Right renal pelvis (tissue), 4 donors: ENCODE measurements at places on chromosomes 2 and 18.

GRCh38 chr2:232697807-232698110, 628 bp downstream of the GIGYF2 start:
- peak; percentile 26 for DNase-seq

- no peak for DNase-seq
Measured at GRCh38 chr18:42281851-42282250, 326.8 kb downstream of the PIK3C3 start.

- no peak for DNase-seq
Measured at GRCh38 chr2:85312404-85312803, 15.4 kb downstream of the TGOLN2 start.

DNA sequence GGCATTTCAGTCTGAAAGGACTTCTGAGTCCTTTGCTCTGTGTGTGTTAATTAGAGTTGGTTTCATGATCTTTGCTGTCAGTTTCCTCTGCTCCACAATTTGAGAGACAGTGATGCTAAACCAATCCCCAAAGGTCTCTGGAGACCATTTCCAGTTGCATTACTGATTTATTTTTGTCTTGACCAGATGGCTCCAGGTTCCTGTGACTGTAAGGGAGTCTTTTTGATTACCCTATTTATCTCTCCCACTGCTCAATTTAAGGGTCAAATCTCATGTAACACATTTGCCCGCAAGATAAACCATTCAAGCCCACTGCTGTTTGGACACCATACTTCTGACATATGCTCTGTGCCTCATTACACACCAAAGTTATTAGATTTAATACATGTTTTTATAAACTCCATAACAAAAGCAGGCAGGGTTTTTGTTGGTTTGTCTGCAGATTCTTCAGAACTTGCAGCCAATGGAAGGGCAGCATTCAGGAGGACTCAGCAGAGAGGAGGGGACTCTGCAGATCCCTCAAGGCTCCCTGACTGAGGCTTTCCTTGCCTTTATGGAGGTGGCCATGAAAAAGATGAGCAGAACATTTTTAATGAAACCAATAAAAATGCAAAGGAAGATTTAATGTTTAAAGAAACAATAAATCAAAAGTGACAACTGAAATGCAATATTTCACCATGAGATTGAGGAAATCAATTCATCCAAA, 889.3 kb upstream of the CELF4 start:
- DNase-seq = no peak

GRCh38 chr2:145855142-145855541, 1335.2 kb upstream of the ZEB2 start:
- DNase-seq = no peak

DNA sequence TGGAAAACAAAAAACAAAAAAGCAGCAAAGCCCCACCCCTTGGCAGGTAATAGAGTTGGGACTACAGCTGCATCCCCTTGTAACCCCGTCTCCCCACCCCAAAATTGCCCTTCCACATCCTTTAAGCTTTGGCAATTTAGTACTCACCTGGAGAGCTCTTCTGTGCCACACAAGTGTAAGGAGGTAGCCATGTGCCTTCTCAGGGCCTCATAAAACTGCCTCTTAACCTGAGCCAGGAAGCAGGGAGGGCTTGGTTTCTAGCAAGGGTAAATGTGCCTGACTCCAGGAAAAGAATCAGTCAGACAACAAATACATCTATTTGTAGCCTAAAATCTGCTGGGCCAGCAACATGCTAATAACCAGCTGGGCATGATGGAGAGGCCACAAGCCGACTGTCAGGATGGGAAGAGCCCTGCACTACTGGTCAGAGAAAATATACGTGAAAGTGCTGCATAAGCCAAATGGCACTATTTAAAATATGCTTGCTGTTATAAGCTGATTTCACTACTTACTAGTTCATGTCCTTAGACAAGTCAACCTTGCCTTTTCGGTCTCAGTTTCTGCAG, 46.3 kb downstream of the NOP58 start:
- no peak for DNase-seq

GRCh38 chr2:128797533-128797932, 478.9 kb upstream of the HS6ST1 start:
- no peak for DNase-seq

DNA sequence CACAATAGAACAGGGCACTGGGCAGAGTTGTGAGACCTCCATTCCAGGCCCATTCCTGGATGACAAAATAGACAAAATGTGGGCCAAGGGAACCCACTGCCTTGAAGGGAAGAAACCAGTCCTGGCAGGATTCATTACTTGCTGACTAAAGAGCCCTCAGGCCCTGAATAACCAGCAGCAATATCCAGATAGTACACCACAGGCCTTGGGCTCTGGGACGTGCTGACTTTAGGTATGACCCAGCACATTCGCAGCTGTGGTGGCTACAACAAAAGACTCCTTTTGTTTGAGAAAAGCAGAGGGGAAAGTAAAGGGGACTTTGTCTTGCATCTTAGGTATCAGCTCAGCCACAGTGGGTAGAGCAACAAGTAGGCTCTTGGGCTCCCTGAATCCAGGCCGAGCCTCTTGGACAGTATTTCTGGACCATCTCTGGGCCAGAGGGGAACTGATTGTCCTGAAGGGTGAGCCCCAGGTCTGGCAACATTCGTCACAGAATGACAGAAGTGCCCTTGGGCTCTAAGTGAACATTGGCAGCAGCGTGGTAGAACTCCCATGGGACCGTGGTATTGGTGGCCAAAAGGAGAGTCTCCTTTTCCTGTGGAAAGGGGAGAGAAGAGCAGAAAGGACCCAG, 89.9 kb upstream of the CD226 start:
- DNase-seq = no peak

DNA sequence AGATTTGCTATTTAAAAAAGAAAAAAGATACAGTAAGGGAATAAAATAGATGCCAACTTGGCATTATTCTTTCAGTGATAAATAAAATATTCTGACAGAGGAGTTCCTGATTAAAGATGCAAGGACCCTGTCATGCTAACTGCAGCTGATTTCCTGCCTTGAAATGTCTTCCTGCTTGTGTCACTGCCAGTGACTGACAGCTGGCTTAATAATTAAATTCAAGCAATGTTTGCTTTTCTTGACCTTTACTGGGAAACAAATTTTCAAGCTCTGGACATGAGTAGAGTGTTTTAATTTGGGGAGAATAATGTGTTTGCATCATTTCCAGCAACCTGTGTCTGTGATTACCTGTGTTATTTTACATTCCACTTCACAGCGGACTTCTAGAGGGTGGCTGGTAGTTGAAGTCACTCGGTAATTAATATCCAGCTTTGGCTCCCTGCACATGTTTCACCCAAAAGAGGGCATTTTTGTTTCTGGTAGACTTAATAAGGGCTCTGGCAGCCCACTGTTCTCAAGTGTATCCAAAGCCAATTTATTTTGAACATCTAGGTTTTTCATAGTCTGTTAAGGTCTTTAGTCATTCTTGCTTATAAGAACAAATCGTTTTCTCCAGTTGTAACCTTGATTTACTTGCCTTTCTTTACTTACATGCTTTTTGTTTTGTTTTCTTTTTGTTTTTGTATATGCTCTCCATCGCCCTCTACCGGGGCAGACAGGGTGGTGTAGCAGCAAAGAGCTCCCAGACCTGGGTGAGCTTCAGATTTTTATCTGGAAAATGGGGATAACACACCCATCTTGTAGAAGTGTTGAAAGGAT, 48.5 kb upstream of the PROKR1 start:
- peak; percentile 9 for DNase-seq

- no peak for DNase-seq
Measured at GRCh38 chr18:66196805-66197204, 407.1 kb downstream of the CDH19 start.

GRCh38 chr2:112995346-112995920, 9.8 kb upstream of the IL36A start:
- DNase-seq = no peak

GRCh38 chr2:72235497-72236415, 88.1 kb upstream of the CYP26B1 start:
- DNase-seq = no peak

DNA sequence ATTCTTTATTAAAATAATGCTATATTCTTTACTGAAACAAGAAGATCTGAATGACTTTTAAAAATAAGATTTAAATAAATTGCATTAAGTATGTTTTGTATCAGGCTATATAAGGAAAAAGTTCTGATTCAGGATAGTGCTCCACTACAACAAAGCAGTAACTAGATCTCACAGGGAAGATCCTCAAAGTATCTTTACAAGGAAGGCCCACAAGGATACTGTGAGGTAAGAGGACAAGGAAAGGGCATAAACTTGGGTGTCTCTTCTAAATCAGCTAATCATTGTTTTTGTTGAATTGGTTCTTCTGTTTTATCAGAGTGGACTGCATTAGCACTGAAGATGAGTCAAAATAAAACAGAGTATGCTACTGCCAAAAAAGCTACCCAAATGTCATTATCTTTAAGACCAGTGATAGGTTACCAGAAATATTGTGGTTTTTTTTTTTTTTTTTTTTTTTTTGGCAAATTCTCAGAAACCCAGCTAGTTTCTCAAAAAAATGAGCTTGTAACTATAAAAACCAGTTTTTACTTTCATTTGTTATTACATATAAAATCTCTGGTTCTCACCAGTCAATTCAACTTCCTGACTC, 160.9 kb downstream of the BAZ2B start:
- DNase-seq = no peak

DNA sequence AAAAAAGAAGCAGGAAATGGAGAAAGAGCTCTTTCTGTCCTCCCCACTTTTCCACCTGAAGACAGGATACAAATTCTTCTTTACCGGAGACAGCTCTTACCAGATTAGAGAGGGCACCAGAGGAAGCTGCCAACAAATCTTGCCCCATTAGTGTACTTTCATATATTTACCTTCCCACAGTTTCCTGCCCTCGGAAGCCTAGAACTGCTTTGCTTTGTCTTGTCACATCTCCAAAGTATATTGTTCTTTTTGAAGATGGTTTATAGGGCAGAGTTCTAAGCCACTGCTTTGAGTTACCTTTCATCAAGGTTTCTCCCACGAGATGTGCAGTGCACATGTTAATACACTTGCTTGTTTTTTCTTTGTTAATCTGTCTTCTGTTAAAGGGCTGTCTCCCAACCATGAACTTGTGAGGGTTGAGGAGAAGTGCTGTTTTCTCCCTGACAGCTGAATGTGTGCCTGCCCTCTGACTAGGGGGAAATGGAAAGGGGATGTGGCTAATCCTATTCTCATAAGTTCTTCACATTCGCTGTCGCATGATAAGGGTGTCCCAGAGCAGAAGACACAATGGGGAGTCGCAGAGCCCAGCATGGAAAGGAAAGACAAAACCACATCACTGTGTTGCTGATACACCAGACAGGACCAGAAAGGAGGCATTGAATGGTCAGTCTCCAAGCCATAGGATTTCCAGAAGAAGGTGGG, 24.2 kb downstream of the CENPA start:
- DNase-seq = no peak

GRCh38 chr2:46914578-46915230, 902 bp downstream of the MCFD2 start:
- DNase-seq = no peak

DNA sequence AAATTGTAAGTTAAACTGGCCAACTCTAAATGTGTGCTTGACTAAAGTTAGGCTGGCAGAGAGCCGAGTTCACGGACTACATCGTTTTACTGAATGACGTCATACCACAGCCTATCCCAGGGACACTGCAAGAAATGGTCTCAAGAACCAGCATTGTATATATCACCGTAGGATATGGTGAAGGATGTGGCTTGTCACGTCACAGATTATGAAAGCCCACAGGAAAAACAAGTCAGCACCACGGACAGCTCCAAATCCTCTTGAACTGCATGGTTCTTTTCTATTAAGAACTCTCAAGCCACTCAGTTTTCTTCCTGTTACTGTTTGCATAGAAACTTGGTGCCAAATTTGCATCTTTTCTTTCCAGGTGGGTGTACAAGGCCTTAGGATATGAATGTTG, 85.1 kb upstream of the ACAA2 start:
- peak; percentile 74 for DNase-seq

- DNase-seq = no peak
Measured at GRCh38 chr2:120660771-120661459, 74.8 kb upstream of the GLI2 start.

- no peak for DNase-seq
Measured at GRCh38 chr2:127700527-127701192, 637 bp upstream of the SFT2D3 start.

- DNase-seq = no peak
Measured at GRCh38 chr2:233404222-233404621, 49.9 kb downstream of the DGKD start.

GRCh38 chr2:160394153-160394552, 99.5 kb downstream of the RBMS1 start:
- DNase-seq = no peak

- DNase-seq = no peak
Measured at GRCh38 chr2:237598468-237599208, 8.1 kb upstream of the RAB17 start.

DNA sequence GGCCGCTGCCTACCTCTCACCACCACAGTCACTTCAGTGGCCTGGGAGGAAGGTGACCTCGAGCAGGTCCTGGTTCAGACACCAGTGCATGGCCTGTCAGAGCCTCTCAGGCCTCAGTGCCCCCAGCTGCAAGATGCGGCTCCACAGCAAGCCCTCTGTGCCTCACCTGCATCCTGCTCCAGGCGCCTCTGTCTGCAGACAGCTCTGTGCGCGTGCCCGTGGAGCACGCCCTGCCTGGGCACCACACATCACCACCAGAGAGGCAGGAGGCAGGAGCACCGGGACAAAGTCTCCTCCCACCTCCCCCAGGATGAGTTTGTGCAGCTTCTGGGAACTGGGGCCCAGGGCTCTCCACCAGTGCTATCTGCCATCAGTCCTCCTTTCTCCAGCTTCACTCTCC, 98.7 kb downstream of the TFCP2L1 start:
- DNase-seq = no peak

GRCh38 chr18:68316636-68317035, 398.3 kb downstream of the TMX3 start:
- no peak for DNase-seq

- DNase-seq = peak; percentile 84
Measured at GRCh38 chr2:43637030-43637803, at the start of gene PLEKHH2. PLEKHH2 (plus strand) TSS chr2:43637260; CDS start chr2:43644674, 7,414 bp downstream.

- no peak for DNase-seq
Measured at GRCh38 chr2:34806891-34807290, 1207.8 kb upstream of the FAM98A start.

- DNase-seq = no peak
Measured at GRCh38 chr2:100427627-100428258, 10.3 kb upstream of the CHST10 start.

- DNase-seq = no peak
Measured at GRCh38 chr2:25316101-25316500, 25.6 kb downstream of the DNMT3A start.

DNA sequence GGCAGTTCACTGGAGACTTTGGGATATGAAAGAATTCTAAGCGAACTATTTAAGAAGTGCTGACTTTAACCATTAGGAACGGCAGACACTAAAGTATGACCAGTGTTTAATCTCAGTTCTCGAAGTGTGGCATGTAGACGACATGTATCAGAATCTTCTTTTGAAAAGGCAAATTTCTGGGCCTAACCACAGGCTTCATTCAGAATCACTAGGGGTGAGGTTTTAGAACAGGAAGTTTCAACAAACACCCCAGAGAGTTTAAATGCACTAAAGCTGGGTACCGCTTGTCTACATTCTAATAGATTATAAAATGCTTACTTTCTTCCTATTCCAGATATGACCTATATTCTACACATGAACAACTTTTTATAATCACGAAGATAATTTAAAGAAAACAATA, 180.3 kb downstream of the ANKRD44 start:
- no peak for DNase-seq
